H1 (cell line): ENCODE measurements at places on chromosomes 3 and 15. TPM values are rescaled to one million over a fixed set of nuclear protein-coding genes. Genes with fewer than 3 reads are reported as not detected.

Gene UNC13C
- 0.13 and 0.42 TPM in 2 replicates for total RNA-seq

Gene CHRNA3
- 2.1 TPM in 2 replicates for total RNA-seq

Gene STXBP5L
- 5.6 and 6.0 TPM in 2 replicates for total RNA-seq

Gene TEX55
- total RNA-seq = not detected in 2 replicates

Gene HHATL
- not detected in 2 replicates for total RNA-seq

Gene SEMA3G
- 1.5 TPM in 2 replicates for total RNA-seq

Gene SLC25A26
- total RNA-seq = 26.3 and 30.0 TPM in 2 replicates

Gene FMN1
- total RNA-seq = 2.9 and 3.7 TPM in 2 replicates

Gene DIPK2A
- total RNA-seq = 28.7 and 28.9 TPM in 2 replicates

Gene MCCC1
- 21.5 and 24.6 TPM in 2 replicates for total RNA-seq

DNA sequence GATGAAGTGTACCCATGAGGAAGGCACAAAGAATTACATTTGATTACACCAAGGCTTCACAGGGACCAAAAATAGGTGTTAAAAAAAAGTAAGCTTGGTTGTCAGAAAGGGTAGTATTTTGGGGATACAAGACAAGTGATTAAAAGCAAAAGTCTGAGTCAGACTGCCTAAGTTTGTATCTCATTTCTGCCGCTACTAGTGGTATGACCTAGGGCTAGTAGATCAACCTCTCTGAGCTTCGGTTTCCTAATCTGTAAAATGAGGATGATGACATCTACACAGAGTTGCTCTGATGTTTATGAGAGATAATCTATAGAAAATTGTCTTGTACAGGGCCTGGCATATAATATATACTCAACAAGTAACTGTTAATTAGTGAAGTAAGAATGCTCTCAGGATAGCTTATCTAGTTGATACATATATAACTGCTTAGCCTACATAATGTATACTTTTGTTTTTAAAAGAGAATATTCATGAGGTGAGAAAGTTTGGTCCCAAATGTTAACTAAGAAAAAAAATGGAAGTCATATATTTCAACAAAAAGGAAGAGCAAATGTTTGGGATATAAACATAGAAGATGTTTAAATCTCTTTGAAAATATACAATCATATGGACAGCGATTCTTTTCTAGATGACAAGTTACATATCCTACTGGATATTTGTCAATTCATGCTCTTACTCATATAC, 163.0 kb upstream of the SLC2A2 start:
- DNase-seq = no peak

DNA sequence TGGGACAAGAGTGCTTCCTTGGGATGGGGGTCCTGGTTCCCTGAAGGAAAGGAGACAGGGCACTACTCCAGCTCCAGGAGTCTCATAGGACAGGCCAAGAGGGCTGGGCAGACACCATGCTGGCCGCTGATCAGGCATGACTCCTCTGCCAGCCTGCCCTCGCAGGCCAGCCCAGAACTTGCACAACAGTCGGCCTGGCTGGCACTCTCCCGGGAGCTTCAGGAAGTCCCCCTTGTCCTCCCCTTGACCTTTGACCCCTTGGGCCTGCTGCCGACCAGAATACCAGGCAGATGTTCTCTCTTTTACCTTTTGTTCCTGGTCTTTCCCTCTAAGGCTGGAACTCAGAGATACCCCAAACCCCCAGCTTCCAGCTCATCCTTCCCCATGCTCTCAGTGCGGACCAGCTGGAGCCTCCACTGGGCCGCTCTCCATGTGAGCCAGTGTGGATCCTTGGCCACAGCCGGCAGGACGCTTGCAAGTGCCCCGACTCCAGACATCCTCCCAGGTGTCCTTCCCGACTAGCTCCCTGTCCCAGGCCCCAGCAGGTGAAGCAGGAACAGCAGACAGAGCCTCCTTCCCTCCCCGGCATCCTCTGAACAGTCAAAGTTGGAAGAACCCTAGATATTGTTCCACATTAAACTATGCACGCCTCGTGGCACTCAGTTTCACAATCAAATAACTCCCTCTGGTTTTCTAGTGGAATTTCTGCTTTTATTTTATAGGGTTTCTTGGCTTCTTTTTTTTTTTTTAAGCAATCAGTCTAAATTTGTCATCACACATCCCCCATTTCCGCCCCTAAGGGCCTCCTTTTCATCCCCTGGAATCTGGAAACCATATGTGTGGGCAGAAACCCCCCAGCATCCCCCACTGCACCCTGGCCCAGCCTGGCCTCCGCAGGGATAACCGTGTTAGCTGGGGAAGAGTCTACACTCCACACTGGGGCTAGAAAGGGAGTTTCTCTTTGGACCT, 15.7 kb downstream of the VPS18 start:
- DNase-seq = no peak

DNA sequence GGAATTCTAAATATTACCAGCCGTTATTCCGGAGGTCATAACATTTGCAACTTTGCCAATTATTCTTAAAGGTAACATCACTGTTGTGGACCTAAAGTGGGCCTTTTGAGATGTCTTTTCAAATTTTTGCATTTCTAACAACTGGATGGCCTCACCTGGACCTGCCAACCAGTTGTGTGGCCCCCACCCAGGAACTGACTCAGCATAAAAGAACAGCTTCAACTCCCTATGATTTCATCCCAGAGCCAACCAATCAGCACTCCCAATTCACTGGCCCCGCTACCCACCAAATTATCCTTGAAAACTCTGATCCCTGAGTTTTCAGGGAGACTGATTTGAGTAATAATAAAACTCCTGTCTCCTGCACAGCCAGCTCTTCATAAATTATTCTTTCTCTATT, 489.7 kb upstream of the LMCD1 start:
- DNase-seq = no peak

DNA sequence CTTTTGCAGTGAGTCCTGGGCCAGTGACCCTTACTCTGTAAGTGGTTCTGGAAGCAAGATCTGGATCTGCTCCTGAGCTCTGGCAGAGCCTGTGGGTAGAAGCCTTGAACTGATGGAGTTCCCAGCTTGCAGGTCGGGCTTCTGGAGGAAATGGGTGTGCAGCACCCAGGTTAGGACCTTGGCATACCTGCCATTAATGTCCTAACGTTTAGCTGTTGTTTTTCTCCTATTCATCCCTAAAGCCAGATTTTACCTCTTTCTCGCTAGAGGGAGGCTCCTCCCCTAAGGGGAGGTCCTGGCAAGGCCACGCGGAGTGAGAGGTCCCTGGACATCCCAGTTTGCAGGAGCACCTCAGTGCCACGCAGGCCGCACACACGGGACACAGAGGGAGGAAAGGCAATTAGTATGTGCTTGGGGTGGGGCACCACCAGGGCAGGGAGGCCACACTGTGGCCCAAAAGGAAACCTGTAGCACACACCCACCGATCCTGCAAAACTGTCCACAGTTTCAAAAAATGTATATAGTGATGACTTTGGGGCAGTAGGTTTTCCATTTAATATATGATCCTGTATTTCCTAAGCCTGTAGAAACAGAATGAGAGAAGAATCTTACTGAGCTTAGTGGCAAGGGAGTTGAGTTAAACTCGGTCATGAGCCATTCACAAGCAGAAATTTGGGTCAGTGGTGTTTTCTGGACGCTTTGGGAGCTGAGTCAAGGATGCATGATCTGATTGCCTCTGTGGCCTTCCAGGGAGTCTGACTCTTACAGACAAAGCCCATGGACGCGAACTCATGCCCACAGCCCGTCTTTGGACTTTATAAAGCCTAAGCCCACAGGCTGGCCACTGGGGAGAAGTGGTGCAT, 148.7 kb downstream of the LRRK1 start:
- DNase-seq = no peak

DNA sequence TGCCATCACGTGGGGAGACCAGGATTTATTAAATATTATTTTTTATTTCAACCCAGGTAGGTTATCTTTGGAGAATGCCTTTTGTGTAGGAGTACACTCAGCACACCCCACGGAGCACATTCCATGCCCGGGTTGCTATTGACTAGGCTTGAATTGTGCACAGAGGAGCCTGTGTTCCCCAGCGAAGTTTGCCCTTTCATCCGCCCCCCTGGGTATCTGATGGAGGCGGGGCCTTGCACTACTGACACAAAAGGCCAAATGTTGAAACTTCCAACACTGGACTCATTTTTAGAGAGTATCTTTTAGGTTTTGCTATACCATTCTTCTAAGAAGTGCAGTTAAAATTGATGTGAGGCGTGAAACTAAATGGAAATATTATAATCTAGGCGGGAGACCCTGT, 39.3 kb upstream of the PPP4R2 start:
- DNase-seq = no peak

- DNase-seq = no peak
These were observed 22.2 kb downstream of the IQSEC1 start for GRCh38 chr3:13051066-13051465.

GRCh38 chr3:40911928-40912327, 287.4 kb upstream of the CTNNB1 start:
- DNase-seq = no peak

DNA sequence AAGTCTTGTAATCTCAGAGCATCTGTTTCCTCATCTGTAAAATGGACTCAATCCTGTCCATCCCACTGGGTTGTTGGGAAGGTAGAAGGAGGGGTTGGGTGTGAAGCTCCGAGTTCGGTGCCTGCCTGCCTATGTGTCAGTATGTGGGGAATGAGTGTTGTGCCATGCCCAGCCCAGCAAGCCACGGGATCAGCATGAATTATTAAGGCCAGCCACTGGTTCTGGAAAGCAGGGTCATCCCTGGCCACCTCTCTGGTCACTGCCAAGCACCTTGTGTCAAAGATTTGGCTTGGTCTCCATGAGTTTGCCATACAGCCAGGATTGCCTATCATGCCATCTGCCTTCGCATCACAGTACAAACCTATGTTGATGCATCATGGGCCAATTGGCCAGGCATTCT, 11.5 kb downstream of the TM6SF1 start:
- no peak for DNase-seq

GRCh38 chr3:63870615-63871005, 6.9 kb downstream of the ATXN7 start:
- DNase-seq = no peak

- DNase-seq = no peak
These were observed 203.2 kb upstream of the ICE2 start for GRCh38 chr15:60682115-60682514.

- DNase-seq = no peak
These were observed 22.4 kb downstream of the SLMAP start for GRCh38 chr3:57778494-57778893.

GRCh38 chr3:152319831-152320617, 51.3 kb downstream of the MBNL1 start:
- no peak for DNase-seq

- no peak for DNase-seq
These were observed 4.1 kb upstream of the COX17 start for GRCh38 chr3:119681279-119681678.

DNA sequence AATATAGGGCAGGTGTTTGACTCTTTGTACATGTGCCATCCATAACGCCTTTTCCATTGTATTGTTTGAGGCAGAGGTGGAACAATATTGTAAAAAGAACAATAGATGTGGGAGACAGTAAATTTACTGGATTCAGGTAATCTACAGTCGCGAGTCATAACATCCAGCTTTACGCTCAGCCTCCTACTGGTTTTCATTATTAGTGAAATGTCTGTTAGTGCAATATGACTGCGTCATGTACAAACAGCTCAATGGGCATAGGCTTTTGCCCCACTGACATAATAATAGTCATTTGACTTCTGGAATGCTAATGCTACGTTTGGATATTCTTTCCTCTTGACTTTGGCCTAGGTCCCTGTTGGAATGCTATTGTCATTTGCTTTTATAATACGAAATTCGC, 9.5 kb downstream of the CACNA2D3 start:
- DNase-seq = no peak

GRCh38 chr3:114242947-114243346, 5.6 kb upstream of the ZNF80 start:
- no peak for DNase-seq

DNA sequence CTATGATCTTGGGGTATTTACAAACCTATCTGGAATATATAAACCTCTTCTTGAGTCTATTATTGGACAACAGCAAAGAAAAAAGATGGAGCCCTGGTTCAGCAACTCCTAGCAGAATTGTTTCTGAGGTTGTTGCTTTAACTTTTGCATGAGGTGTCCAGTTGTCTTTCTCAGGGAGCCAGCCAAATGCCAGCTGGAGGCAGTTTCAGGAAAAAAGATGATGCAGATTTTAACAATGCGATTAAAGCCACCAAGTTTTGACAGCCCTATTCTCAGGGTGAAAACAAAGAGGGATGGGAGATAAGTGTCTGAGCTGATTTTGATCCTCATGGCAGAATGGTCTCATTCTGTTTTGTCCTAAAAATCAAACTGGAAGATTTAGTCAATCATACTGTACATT, 181.6 kb upstream of the RASGRP1 start:
- DNase-seq = no peak

- no peak for DNase-seq
These were observed 139.9 kb upstream of the TLE3 start for GRCh38 chr15:70237626-70238025.

- DNase-seq = no peak
These were observed 157.5 kb upstream of the SLC24A5 start for GRCh38 chr15:47963265-47963664.

DNA sequence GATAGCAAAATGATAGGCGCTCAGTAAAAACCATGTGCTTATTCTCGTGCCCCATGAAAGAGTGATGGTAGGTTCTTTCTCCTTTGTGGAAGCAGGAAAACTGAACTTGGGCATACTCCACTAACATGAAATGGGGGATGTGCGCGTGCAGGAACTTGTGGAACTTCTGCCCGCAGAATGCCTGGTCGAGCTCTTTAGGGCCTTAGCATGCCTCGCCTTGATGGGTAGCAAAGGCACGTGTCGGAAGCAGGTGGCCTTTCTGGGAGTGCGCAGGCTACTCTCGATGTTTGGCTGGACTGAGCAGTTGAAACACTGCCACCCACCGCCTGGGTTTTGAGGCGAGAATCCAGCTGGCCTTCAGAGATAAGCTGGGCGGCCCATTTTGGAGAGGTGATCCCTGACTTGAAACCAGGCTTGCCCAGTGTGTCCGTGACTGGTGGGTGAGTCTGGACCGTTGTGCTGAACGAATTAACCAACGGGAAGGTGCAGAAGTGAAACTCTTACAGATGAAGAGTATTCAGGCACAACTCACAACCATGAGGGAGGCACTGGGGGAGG, 842 bp downstream of the PCCB start:
- DNase-seq = peak; percentile 51

DNA sequence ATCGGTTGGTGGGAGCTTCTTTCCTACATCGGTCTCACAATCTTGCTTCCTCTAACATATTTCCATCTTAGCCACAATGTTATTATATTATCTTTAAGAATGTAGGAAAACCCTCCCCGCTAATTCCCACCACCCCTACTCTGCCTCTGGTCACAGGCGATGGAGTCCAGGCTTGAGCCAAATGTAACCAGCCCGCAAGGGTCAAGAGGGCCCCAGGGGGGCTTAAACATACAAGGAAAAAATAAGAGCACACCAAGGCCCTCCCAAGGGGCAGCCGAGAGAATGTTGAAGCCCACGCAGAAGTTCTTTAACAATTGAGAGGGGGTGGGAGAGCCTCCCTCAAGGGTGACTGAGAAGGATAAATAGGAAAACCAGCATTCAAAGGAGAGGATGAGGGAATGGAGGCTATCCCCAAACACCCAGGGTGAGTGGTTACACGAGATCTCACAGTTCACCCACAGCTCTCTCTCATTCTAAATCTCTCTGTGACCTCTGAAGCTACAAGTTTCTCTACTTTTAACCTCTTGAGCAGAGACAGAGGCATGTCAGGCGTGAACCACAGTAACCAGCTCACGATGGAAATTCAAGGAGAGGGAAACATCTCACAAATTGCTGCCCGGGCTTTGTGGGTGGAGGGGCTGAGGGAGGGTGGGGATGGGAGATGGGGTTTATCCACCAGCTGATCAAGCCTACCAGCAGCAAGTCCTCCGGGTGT, 31.4 kb upstream of the UACA start:
- DNase-seq = no peak
